ENCODE measurements at places on chromosomes 16 and 17.
A peak's percentile ranks its signal among the peaks of the same experiment; 100 is the strongest.

DNA sequence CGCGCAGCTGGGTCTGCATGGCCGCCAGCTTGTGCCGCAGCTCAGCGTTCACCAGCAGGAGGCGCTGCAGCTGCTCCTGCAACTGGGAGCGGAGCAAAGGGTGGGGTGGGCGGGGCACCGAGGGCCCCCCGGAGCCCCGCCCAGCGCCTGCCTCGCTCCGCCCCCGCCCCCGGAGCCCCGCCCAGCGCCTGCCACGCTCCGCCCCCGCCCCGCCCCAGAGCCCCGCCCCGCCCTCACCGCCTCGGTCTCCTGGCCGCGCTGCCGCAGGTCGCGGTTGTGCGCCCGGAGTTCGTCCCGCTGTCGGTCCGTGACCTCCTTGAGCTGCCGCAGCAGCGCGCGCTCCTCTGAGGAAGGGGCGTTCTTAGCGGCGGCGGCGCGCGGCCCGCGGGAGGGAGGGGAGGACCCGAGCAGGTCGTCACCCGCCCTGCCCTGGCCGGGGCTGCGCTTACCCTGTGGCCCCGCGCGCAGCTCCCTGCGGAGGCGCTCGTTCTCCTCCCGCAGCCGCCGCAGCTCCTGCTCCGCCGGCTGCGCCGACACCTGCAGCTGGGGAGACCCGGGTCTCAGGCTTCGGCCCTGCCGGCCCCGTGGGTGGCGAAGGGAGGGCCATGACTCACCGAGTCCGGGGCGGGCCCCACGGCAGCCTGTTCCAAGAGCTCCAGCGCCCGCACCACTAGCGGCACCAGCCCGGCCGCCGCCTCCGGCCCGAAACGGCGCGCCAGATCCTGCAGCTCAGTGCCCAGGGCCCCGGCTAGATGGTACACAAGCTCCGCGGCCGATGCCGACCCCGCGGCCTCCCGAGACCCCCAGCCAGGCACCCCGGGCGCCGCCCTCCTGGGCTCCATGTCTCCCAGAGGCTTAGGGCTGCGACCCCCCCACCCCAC, 463 bp downstream of the RILP start:
- peak; percentile 87 for DNase-seq

DNA sequence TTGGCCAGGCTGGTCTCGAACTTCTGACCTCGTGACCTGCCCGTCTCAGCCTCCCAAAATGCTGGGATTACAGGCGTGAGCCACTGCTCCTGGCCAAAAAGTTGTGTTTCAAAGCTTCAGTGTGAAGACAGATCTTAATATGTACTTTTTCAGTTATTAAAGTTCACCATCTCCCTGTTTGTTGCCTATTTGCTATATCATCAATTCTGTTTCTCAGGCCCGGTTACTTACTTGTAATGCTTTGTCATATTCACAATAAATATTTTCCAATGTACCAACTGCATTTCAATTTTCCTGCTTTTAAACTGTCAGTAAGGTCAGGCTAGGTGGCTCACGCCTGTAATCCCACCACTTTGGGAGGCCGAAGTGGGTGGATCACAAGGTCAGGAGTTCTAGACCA, 22.5 kb downstream of the FANCA start:
- DNase-seq = no peak

DNA sequence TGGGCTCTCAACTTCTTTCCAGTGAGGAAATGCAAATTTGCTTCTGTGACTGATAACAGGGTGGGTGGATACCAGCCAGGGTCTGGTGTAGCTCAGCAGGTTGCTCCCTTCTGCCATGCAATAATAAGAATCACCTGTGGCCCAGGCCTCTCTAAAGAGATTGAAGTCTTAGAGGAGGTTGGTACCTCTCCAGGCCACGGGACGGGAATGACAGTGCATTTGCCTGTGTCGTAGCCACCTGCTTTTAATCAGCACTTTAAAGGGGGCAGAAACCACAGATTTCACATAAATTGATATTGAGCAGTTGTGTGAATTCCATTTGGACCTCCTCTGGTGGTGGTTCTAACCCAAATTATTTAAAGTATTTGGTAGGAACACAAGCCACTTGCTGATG, 246.9 kb downstream of the PRKCA start:
- DNase-seq = no peak

GRCh38 chr17:31269578-31269983, 27.5 kb downstream of the OMG start:
- DNase-seq = no peak

DNA sequence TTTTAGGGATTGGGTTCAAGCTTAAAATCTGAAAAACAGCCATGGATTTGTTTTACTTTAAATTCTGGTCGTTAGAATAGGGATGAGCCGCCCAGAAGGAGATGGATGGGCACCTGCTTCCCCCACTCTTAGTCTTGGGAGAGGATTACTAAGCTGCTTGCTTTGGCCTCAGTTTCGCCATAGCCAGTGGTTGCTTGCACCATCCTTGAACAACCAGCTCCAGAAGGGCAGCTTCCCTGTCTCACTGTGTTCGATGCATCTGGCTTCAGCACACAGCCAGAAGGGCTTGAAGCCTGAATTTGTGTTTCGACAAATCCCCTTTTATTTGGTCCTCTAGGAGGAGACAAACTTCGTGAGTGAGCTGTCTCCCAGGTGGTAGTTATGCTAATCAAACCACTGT, 7.1 kb downstream of the CYB5D2 start:
- no peak for DNase-seq

DNA sequence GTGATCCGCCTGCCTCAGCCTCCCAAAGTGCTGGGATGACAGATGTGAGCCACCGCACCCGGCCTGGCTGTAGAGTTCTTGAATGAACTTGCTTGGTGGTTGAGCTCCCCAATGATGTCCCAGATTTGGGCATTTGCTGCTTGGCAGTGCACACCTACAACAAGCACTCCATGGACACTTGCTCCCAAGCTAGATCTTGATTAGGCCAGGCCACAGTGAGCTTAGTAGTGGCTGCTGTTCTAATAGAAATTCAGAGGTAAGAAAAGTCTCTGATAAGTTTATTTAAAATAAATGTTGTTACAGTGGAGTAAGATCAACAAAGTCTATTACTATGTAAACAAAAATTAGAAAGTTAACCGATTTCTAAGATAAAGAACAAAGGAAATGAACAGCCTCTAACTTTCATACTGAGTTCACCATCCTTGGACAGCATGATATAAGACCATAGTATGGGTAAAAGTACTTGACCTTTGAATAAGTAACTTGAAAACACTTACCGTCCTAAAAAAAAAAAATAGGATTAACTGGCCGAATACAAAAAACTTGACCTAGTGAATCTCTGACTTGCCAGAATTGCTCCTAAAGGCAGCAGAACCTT, 951 bp downstream of the TMED6 start:
- no peak for DNase-seq

DNA sequence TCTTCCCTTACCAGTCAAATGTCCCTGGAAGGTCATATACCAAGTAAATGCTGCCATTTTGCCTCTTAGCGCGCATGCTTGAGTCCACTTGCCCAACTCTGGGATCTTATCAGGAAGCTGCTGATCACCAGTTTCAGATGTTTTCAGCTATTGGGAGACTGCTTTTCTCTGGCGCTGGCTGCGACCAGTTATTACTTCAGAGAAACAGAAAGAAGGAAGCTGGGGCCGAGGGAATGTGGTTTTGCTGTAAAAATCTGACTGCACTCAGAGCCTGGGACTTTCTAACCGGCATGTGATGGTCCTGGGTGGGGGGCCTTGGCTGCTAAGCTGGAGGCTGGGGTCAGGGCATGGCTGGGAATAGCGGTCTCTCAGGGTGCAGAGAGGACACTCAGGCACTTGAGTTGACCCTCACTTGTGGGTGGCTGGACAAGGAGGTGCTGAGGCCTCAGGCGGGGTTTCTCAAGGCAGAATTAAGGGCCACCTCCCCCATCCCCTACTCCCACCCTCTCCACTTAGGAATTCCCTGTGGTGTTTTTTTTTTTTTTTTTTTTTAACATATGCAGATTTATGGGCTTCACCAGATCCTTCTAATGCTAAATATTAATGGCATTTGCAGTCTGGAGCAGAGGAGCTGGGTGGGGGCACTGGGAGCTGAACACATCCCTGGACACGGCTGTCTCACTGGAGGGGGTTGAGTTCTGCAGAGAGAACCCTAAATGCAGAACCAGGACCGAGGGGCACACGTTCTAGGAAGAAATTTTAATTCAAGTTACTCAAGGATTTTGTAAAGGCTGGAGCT, 145.8 kb downstream of the CYLD start:
- DNase-seq = no peak

- DNase-seq = no peak
These were observed 117.7 kb downstream of the USP22 start for GRCh38 chr17:20925091-20925490.

DNA sequence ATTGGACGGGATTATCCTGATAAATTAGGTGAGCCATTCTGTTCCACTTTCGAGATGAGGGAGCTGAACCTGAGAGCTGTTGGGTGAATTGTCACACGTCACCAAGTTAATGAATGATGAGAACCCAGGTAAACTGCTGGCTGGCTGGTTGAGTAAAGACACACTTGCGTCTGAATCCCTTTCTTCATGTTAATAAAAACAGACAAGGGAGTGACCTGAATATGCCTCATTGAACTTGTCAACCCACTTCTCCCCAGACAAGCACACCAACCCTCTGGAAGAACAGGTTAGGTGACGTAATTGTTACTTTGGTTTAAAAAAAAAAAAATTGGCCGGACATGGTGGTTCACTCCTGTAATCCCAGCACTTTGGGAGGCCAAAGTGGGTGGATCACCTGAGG, 400.9 kb upstream of the CDH5 start:
- DNase-seq = no peak

DNA sequence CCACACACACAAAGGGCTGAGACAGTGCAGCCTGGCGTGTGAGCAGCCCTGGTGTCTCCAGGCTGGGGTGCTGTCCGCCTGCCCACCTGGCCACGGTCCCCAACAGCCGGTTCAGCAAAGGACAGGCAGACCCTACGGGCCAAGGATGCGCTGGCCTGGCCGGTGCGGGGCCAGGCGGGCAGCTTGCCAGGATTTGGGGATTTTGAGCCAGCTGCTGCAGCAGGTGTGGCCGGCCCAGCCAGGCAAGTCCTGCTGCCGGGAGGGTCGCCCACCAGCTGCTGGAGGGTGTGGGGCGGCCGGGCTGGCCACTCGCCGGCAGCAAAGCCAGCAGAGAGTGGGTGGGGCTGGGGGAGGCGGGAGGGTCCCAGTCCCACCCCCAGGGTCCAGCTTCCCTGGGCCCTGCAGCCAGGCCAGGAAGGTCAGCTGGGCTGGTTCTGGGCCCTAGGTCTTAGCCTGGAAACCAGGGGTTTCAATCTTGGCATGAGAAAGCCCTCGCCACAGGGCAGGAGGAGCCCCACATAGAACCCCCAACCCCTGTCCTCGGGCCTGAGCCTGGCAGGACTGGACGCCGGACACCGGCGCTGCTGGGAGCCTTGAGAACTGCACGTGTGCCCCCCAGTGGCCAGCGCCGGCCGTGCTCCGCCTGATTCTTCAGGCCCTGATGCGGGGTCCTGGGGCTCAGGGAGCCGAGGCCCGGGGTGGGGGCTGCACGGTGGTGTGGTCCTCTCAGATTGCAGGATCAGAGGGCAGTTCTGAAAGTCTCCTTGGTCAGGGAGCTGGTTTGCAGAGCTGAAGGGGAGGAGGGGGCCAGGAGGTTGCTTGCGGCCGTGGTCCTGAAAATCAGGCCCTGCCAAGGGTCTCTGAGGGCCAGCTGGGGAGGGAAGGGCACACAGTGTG, 17.6 kb upstream of the SSTR5 start:
- peak; percentile 15 for DNase-seq

DNA sequence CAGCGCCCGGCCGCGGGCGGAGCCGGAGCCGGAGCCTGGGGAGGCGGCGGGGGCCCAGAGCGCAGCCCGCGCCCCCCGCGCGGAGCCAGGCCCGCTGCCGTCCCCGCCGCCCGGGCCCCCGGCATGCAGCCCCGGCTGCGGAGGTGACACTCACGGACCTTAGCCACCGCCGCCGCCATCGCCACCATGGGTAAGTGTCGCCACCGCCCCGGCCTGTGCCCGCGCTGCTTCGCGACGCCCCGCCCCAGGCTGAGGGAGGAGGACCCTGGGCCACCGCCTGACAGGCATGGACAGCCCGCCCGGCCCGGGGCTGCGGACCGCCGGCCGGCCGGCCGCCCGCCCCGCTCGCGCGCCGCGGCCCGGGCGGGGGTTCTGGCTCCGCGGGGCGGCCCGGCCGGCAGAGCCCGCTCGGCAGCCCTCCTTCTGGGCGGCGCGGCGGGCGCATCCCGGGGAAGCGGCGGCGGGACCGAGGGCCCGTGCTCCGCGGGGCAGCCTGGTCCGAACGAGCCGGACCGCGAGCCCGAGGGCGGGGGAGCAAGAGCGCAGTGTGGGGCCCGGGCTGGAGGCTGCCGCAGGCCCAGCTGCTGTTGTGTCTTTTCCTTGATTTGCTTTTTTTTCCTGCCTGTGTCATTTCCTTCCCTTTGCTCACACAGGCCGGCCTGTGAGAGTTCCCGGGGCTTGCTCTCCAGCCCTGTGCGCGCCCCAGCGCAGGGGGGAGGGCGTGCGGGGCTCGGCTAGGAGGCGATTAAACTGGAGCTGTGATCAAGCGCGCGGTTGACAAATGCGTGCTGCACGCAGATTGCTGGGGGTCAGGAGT, 565 bp downstream of the MAP3K3 start:
- DNase-seq = no peak

DNA sequence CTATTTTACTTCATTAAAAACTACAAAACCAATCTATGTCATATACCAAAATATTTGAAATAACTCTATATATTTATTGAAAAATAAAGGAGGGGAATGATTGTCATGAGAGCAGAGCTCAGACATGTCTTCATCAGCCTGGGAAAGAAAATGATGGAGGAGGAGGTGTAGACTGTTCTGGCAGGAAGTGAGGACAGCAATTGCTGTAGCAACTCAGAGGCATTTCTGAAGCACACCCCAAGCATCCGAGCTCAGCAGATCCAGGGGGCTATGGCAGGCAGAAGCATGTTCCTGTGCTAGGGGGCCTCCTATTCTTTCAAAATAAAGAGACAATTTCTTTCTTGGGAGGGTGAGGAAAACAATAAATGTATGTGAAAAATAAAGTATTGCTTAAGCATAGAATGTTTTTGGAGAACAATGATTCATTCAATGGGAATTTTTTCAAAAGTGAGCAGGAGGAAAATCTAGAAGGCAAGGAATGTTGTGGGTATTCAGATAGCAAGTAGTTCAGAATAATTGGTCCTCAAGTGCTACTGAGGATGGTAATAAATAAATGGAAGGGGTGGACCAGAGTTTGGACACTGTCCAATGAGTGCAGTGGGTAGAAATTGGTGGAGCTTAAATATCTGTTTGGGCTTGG, 383.4 kb downstream of the CDH11 start:
- DNase-seq = no peak

GRCh38 chr17:1705004-1705403, 5.2 kb downstream of the TLCD2 start:
- DNase-seq = no peak

Data from stimulated activated CD8-positive, alpha-beta memory T cell treated with anti-CD3 and anti-CD28 coated beads, Interleukin-7, amount 100 ng/mL, for 1 hour (primary cell).